ENCODE measurements at places on chromosomes 2 and 18.

- DNase-seq: no peak
These were observed 127.5 kb upstream of the DAPL1 start for GRCh38 chr2:158667586-158667985.

DNA sequence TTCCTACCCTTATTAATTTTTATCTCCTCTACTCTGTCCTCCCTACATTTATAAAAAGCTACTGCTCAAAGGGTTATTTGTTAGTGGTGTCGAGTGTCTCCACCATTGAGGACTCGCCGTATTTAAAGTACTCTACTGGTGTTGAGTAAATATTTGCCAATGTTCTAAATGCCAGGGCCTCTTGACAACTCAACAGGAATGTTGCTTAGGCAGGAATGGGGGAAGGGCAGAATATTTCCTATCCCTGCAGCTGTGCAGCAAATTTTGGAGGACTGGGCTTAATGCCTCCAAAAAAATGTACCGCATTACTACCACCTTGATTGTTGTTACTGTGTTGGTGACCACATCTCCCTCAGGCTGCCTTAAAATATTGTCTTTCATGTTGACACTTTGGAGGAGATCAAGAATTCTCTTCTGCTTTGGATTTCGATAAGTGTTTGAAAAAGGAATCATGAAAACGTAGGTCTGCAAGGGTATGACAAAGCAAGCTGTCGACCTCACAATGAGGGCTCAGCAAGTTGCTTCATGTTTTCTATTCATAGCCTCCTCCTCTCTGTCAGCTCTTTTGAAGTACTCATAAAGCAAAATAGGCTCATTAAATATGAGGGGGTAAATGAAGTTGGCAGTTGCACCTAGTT lies 84.3 kb downstream of the EFEMP1 start:
- DNase-seq: no peak

DNA sequence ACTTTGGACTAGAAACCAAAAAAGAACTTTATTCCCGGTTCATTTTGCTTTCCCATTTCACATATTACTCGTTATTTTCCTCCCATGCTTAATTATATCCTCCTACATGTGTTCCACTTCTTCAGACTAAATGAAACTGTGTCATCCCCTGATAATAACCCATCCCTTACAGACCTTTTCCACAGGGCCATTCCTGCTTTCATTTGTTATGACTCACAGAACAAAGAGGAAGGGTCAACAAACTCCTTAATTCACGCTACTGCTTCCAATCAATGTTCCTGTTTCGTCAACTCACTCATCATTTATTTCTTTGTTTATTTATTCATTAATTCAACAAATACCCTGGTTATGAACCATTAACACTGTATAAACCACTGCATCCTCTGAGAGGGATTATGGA lies 104.5 kb downstream of the ZEB2 start:
- no peak for DNase-seq

DNA sequence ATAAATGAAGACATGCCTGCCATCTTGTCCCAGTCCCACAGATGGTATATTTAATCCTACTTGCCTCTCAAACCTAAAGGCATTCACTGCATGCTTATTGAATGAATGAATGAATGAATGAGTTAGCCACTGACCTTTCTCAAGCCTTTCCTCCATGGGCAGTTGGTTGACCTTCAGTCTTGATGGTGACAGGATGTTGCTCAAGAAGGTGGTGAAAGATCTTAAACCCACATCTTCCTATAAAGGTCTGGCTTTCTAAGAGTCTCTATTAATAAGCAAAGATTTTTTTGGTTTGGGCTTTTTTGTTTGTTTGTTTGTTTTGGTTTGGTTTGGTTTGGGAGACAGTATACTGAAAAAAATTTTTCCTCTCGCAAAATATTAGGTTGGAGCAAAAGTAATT lies 41.7 kb downstream of the KIAA2012 start:
- no peak for DNase-seq

DNA sequence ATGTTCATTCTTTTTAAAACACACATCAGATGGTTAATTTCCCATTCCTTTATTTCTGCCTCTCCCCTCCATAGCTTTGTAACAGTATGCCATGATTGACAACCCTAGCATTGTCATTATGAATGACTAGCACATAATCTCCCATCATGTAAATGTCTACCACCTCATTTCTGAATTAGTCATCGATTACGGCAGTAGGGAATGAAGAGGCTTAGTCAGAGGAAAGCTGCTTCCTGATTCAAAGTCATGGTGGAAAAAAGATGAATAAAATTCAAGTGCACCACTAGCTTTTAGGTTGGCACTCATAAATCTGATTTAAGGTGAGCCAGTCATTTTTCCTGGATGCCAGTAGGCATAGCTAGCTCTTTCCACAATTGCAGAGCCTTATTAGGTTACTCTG lies 19.1 kb upstream of the ACMSD start:
- no peak for DNase-seq

GRCh38 chr18:62549755-62550154 lies 26.9 kb downstream of the ZCCHC2 start:
- no peak for DNase-seq

GRCh38 chr2:8602809-8603208 lies 79.0 kb upstream of the ID2 start:
- no peak for DNase-seq

DNA sequence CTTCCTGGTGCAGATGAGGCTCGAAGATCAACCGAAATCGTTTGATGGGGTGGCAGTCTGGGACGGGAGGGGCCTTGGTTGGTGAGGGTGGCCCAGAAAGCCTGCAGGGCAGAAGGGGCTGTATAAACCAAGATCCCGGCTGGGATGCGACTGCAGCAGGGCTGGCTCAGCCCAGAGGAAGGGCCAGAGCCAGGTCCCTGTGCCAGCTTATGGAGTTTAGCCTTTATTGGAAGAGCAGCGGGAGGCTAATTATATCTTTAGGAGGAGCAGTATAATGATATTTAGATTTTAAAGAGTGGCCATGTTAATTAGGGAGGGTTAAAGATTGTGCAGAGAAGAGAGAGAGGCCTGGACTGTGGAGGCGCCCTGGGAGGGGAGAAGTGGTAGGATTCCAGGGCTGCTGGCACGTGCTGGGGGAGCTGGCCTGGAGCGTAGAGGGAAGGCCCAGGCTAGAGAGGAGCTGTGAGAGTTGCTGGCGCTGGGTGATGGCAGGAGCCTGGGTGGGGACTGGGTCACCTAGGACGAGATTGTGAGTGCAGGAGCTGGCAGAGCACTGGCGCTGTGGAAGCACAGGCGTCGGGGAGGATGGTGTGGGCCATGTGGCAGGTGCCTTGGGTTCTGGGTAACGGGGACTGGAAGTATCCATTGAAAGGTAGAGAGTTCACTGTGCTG lies 25.1 kb downstream of the TRAF3IP1 start:
- DNase-seq: no peak

DNA sequence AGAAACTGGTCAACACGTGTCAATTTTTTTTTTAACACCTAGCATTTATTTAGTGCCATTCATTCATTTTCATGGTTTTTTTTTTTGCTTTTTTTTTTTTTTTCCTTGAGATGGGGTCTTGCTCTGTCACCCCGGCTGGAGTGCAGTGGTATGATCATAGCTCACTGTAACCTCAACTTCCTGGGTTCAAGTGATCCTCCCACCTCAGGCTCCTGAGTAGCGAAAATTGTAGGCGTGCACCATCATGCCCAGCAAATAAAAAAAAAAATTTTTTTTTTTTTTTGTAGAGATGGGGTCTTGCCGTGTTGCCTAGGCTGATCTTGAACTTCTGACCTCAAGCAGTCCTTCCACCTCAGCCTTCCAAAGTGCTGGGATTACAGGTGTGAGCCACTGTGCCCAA lies 21.1 kb downstream of the USP14 start:
- DNase-seq: no peak

DNA sequence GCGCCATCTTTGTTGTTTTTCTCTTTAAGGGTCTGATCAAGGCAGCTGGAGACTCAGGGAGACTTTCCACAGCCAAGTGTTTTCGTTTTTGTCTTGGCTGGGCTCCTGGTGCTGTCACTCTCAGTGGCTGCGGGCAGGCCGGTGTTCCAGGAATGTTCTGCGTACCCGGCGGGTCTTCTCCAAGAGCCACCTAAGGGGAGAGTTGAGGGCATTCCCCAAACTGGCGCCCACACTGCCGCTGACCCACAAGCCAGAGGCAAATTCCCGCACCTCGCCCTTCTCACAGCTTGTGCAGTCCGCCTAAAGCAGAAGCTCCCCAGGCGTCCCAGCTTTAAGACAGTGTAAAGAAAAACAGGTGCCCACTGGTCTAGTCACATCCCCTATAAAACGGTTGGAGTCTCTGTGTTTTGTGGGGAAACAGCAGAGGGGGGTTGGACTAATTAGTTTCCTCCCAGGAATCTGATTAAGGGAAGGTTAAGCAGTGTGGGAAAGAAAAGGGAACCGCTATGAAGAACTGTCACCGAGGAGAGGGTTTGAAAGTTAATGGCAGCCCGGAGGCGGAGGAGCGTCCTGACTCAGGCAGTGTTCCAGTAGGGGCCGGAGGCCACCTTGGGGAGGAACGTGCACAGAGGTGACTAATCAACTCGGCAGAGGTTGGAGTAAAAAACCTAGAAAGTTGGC lies 224.5 kb downstream of the SLC4A3 start:
- DNase-seq: no peak

DNA sequence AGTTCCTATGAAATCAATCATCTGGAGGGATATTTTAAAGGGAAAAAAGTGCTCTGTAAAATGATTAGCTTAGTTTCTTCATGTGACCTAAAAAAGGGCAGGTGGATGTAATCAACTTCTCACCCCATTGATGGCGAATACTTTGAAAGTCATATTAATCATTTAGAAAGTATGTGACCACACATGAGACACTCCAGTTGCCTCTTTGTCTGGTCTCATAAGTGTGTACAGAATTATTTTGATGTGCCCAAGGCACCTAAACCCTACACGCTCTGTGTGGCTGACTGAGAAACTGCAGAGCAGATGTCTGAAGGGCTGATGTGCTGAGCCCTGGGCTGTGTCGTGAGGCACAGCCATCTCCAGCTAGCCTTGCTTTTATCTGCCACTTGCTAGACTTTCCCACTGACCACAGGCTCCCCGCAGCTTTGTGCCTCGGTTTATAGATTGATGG lies 26.9 kb downstream of the SGPP2 start:
- DNase-seq: no peak

- DNase-seq: peak; percentile 72
These were observed 589 bp upstream of the SGPP2 start for GRCh38 chr2:222423632-222424275.

DNA sequence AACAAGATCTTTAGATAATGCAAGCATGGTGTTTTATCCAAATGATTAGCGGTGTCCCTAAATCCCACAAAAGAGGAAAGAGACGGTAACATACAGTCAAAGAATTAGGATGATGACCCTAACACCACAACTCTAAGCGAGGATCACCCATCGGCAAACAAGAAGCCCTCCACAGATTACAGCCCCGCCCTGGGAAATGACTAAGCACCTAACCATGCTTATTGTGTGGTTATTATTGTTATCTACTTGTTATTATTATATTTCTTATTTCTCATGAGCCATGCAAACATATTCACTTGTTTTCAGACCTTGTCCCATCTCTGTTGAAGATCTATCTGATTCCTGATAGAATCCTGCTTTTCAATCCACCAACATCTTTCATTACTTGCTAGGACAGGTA lies 651.3 kb downstream of the NYAP2 start:
- DNase-seq: no peak

GRCh38 chr2:126761981-126762878 lies 106.3 kb downstream of the GYPC start:
- DNase-seq: peak; percentile 53

GRCh38 chr2:176479961-176480360 lies 210.7 kb downstream of the MTX2 start:
- DNase-seq: no peak

DNA sequence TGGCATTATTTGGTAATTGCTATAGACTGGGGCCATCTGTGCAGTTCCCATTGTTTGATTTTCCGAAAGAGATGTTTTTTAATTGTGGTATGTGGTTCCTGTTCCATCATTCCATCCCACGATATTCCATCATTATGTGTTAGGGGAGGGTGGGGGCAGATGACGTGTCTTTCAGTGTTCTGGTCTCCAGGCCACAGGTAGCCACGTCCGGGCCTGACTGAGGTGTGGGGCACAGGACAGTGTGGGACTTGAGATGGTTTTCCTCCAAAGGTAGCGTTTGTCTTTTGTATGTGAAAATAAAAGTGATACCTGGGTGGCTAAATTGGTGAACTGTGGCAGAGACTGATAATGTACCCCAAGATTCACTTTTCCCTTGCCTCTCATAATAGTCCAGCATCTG lies 192.2 kb upstream of the HAAO start:
- DNase-seq: no peak

DNA sequence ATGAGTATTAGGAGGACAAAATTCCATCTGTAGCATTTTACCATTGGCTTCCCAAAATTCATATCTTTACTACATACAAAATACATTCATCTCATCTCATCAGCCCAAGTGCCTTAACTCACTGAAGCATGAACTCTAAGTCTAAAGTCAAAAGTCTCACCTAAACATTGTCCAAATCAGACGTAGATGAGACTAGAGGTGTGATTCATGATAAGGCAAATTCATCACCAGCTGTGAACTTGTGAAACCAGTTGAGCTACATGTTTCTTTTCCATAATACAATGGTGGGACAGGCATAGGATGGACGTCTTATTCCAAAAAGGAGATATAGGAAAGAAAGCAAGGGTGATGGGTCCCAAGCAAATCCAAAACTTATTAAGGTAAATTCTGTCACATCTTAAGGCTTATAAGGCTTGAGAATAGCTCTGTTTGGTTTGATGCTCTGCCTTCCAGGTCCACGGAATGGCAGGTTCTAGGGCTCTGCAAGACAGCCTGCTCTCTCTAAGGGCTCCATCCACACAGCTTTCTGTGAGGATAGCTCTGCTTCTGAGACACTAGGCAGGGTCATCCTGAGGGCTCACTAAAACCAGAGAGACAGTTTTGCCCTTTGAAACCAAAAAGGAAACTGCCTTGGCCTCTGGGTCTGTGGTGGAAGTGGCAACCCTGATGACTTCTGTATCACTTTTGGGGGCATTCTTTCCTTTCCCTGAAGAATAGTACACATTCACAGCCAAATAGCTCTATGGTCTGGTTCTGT lies 9.6 kb downstream of the IFIH1 start:
- DNase-seq: no peak

DNA sequence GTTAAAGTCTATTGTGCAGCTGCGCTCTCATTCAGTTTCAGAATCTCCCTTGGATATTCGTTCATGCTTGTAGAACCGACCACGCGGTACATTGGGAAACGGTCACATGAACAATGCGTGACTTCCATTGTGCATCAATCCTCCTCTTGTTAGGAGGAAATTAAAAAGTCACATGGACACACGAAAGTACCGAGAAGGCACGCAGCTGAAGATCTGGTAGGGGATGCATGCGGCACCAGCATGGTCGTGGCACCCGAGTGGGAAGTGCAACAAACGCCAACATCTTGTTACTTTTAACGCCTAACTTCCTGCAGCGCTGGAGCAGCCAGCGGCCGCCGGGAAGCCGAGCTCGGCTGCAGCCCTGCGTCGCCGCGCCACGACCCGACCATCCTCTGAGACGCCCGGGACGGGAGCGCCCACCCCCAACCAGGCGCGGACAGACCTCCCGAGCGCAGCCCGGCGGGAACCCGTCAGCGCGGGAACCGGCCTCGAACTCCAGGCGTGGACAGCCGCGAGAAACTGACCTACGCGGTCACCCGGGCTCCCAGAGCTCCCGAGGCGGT lies 412 bp downstream of the OSBPL1A start:
- peak; percentile 19 for DNase-seq

GRCh38 chr2:217045700-217046475 lies 186.0 kb upstream of the TNP1 start:
- DNase-seq: no peak

- DNase-seq: no peak
These were observed 187.7 kb downstream of the HDAC4 start for GRCh38 chr2:239212929-239213642.

GRCh38 chr2:80014637-80015036 lies 289.9 kb downstream of the LRRTM1 start:
- DNase-seq: no peak

- no peak for DNase-seq
These were observed 33.3 kb downstream of the BMP10 start for GRCh38 chr2:68837861-68838341.
